NCI-H510A (cell line): ENCODE measurements at places on chromosomes 6 and 20.

DNA sequence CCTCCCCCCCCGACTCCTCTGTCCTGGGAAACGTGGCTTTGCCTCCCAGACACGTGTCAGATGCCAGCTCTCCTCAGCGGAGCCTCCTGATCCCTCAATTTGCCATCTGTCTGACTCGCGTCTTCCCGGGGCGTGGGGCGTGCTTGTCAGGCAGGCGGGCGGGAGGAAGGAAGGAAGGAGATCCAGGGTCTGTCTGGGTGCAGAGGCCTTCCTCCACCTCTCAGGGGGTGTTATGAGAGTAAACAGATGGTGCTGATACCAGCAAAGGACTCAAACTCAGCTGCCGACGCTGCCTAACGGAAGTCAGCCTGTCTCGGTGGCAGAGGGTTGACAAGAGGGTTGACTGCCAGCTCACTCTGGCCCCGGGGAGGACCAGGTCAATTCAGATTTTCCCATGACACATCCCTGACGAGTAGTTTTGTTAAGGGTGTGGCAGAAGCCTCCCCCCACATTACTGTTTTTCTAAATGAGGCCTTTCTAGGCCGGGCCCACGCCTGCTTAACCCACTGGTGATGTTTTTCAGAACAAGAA, 17.0 kb downstream of the UQCC2 start:
- DNase-seq: no peak

- DNase-seq: no peak
These were observed 280.2 kb upstream of the FOXQ1 start for GRCh38 chr6:1031720-1032119.

DNA sequence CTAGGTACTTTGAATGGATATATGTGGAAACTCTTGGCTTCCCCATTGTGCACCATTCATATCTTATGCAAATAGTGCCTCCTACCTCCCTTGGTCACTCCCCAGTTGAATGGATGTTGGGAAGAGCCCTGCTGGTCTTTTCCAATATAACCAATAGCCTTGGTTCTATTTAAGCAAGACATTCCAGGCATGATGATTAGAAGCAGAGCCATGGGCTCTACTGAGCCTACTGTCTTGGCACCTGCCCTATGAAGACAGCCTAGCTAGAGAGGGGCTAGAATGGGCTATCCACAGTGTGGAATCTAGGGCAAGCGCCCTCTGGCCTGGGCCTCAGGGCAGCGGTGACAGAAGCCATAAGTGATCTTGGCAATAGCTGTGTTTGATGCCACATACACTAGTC, 15.6 kb downstream of the SLC17A1 start:
- no peak for DNase-seq

- DNase-seq: no peak
These were observed 606.7 kb upstream of the CITED2 start for GRCh38 chr6:139981066-139981624.
